ENCODE measurements at places on chromosomes 6 and 20.

DNA sequence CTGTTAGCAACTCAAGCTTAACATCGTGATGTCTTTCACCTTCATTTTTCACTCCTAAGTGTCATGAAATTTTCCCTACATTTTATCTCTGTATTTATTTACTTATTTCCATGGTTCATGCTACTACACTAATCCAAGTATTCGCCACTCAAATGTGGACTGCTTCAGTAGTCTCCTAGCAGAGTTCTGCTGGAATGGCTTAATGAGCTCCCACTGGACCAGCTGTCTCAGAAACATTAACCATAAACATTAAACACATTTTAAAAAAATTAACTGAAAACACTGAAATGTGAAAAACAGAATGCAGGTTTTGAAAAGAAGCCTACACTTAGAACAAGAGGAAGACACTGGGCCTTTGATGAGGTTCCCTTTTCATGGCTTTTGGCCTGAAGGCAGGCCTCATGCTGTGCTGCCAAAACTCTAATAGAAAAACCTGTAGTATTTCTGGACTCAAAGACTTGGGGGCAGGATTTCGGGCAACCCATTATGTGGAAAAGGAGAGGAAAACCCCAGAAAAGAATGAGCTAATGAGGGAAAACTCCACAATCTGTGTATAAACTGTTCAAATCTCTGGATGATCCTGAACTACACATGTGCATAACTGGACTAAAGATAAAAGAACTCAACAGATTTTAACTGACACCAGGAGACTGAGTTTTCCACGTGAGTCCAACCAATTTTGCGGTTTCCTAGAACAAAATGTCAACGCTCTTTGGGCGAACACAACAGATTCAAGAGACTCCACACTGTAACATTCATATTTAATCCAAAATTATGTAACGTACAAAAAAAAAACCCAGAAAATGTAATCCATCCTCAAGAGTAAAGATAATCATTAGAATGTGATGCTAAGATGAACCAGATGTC lies 33.0 kb downstream of the SAMD3 start:
- DNase-seq, result no peak

GRCh38 chr6:169115632-169116031 lies 138.0 kb downstream of the THBS2 start:
- DNase-seq, result no peak

GRCh38 chr6:52666071-52666470 lies 4.8 kb upstream of the TMEM14A start:
- no peak for DNase-seq

DNA sequence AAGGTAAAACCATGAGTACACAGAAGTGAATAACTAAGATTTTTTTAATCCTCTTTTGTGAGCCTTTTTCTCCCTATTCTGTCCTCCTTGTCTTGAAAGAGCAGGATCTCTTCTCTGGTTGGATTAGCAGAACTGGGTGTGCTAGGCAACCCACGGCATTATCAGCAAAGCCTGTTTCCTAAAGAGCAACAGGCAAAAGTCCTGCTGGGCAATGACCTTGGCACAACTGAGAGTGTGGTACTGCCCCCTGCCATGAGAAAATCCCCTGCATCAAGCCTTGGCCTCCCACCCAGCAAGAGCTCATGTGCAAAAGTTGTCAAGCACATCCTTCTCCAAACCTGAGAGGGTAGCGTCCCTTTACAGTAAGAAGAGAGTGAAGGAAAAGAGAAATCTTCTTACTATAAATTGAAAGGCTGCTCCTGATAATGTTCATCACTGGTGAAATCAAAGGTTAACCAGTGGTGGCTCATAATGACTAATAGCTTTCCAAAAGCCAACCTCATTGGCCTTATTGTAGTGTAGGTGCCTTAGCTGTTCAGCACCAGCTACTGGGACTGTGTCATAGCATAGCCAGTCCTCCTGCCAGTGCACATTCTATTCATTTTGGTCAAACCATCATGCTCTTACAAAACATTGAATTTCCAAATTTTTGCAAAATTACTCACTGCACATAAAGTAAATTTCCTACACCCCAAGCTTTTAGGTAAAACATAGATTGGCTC lies 17.1 kb downstream of the KIF6 start:
- DNase-seq, result no peak

DNA sequence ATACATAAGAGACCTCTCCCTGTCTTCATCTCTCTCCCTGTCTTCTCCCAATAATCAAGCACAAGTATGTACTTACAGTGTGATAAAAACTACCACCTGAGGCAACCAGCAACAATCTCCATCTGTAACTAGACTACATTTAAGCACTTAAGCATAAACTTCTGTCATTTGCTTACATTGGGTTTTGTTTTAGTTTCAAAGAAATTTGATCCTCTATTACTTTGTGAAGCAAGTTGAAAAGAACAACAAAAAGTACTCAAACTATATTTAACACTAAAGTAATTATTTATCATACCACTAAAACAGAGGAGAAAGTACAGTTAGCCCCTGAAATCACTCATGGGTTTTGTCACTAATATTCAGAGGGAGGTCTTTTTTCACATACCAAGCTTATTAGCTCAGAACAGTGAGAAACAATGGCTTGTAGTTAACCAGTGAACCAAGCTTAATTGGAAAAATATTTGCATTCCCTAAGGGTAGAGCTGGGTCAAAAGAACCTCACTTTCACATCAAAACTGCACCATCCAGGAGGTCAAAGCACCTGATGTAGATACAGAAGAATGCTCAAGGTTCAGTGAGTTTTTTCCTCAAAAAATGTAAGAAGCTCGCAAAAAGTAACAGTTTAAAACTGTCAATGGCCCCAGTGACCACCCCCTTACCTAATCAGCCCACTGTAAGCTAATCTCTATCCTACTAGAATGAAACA lies 34.1 kb downstream of the DCDC2 start:
- no peak for DNase-seq

DNA sequence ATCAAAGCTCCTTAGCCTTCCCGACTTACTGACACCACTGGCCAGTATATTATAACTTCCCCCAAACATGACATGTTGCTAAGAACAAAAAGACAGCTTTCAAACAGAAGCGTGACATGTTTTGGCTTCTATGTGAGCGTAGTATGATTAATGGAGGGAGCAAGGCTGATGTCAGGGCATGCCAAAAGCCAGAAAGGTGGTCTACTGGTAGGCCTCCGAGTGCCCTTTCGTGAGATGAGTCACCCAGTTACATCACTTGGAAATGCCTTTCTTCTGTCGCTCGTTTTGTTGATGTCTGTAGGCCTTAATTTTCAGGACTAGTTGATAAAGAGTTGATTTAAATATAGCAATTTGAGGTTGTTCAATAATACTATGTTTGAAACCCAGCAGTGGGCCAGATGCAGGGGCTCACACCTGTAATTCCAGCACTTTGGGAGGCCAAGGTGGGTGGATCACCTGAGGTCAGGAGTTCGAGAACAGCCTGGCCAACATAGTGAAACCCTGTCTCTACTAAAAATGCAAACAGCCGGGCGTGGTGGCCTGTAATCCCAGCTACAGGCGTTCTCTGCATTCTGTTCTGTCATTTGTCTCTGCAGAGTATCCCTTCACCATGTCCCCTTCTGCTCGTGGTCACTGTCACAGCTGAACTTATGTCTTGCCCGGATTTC lies 53.3 kb downstream of the CNKSR3 start:
- no peak for DNase-seq

DNA sequence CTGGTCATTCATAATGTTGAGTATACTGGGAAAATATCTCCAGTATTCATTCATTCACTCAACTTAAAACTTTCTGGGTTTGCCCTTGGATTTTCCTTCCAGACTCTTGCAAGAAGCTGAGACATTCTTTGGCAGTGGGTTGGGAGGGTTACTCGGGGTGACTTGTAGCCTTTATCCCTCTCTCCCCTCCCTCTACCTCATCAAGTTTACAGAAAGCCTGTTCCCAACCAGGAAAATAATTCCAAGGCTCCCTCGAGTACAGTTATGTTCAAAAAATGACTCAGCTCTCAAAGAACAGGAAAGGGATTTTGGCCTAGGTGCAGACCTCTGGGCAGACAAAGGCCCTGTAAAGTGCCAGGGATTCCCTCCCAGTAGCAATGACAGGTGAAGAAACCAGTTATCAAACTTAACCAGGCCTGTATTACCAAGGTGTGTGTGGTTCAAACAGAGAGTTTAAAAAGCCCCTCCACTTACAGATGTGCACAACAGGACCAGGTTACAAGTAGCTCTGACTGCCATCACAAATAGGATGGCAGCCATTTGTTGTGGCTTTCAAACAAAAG lies 22.2 kb downstream of the FKBP1A start:
- no peak for DNase-seq

- no peak for DNase-seq
Observed at GRCh38 chr6:62528894-62529526, 243.0 kb upstream of the KHDRBS2 start.

DNA sequence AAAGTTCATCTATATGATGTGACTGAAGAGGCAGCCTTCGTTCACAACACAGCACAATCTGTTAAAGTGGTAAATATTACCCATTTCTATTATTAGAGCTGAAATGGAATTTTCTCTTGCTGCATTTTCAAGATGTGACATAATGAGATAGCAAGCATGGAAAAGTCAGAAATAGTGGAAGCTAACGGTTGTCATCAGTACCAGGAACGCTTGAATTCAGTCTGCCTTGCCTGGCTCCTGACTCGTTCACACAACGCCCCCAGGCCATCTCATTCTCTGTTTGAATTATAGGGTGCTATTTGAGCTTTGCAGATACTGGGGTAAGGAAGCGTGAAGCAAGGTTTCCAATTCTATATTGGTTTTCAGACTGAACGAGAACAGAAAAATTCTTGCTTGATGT lies 116.5 kb upstream of the MAP3K7 start:
- no peak for DNase-seq

DNA sequence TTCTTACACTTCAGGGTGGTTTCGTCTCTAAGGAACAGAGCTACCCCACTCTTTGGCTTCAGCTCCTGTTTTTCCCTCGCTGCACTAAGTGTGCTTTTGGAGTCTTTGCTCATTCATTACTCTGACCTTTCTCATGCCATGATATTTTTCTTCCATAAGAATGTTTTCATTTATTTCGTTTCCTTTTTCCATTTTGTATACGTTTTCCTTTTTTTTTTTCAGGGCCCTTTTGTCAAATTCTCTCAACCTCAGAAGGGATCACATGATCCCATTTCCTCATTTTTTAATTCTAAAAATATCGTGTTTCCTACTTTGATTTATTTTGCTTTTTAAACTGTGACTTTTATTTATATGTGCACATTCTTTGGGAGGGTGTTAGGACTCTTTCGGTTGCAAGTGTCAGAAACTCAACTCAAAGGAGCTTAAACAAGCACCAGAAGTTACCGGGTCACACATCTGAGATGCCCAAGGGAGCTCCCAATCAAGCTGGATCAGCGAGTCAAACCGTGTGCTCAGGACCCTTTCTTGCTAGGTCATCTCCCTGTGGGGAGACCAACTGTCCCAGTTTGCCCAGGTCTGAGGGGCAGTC lies 40.6 kb downstream of the GCNT2 start:
- no peak for DNase-seq

- DNase-seq, result no peak
Observed at GRCh38 chr20:23305098-23305497, 45.5 kb upstream of the NXT1 start.

GRCh38 chr6:41965429-41966213 lies 24.0 kb upstream of the CCND3 start:
- no peak for DNase-seq

- DNase-seq, result no peak
Observed at GRCh38 chr6:21393441-21394165, 199.9 kb upstream of the SOX4 start.

GRCh38 chr20:14761903-14762302 lies 424.5 kb upstream of the FLRT3 start:
- DNase-seq, result no peak

DNA sequence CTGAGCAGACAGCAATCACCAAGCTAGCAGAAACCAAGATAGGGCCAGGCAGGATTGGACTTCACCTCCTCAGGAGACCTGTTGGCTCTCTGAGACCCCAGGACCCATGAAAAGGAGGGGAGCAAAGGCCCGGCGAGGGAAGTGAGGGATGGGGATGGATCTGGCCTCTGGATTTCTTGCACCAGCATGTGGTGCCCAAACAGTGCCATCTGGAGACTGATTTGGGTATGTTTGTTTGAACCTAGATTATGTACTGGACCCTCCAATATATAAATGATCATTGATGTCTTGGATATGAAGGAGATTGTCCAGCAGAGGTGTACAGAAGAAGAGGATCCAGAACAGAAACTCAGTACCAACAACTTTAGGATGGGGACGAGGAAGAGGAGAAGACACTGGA lies 83.4 kb upstream of the LY86 start:
- no peak for DNase-seq

- DNase-seq, result no peak
Observed at GRCh38 chr20:47295921-47296426, 60.5 kb downstream of the ZMYND8 start.

- no peak for DNase-seq
Observed at GRCh38 chr6:51541847-51542246, 545.6 kb downstream of the PKHD1 start.

DNA sequence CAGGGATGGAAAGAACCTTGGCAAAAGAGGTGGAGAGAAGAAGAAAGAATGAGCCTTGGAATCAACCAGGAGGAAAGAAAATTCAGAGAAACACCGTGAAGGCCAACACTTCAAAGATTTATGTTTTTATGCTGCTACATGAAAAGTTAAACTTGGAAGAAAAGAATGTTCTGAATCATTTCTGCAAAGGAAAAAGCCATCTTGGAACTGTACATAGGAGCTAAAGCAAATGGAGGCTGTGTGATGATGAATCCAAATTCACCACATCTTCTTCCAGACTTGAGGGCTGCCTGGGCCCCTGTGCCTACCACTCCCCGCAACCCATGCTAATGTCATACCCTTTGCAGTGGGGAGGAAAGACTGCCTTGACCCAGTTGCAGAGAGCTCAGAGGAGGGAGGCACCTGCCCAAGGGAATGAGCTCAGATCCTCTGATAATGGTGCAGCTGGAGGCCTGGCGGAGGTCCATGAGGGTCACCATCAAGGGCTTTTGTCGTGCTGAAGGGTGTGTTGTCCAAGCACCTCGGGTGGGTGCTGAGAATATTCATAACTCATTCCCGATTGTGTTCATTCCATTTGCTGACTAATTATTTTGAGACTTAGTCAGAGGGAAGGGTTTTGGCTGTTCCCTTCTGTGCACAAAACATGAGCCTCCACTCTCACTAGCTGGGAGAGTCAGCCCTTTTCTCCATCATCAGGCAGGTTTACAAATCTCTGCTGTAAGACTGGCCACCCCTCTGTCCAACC lies 245.8 kb upstream of the JAG1 start:
- no peak for DNase-seq

GRCh38 chr20:24842274-24842917 lies 106.7 kb upstream of the CST7 start:
- DNase-seq, result no peak

DNA sequence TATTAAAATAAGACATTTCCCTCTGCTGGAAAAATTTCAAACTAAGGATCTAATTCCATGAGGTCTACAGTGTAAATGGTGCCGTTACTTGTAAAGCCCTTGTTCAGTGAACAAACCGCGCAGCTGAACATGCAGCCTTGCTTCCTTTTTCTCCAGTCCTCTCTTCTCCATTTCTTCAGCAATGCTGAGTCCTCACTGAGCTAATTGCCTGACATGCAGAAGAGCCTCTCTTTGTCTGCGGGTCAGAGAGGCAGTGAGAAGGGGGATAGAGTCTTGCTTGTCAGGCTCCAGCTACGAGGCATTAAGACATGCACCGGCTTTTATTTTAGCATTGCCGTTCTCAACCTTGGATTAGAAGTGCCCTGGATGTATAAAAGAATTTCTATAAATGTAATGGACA lies 25.7 kb downstream of the ZDHHC14 start:
- DNase-seq, result no peak
